ENCODE measurements at places on chromosomes 12 and 14.

GRCh38 chr12:31234955-31235867 lies 90.7 kb downstream of the SINHCAF start:
- no peak for DNase-seq

- DNase-seq, result no peak
Measured at GRCh38 chr12:113184098-113184899, 979 bp downstream of the DDX54 start.

DNA sequence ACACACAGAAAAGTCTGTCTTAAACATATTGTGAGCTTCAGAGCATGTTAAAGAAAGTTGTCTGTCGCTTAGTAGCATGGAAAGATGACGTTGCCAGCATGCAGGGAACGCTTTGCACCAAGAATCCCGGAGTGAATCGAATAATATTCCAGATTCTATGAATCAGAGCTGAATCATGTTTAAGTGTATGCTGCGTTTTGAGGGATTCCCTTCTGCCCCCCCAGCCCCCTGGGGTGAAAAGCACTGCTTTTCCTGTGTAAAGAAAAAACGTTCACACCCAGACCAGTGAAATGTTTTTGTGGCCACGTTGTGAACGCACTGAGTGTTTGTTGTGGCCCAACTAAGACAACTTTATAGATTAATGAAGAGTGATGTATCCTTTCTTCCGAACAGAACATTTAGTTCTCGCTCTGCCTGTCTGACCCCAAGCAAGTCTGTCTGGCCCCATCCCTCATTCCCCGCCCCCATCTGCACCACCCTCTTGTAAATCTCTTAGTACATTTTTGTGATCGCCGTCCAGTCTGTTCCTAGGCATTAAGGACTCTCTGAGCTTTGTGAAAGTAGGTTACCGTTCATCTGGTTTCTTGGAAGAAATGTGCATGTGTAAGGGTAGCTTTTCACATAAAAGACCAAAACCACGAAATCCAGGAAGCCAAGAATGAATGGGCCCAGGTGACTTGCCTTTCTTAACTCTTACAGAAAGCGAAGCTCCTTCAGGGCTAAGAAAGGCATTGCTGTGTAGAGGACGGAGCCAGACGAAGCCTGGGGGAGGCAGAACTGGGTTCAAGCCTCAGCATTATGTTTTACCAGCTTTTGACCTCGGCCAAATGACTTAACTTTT lies 103.0 kb downstream of the SAMD4A start:
- no peak for DNase-seq

- no peak for DNase-seq
Measured at GRCh38 chr14:75880512-75880911, 101.3 kb downstream of the TGFB3 start.

DNA sequence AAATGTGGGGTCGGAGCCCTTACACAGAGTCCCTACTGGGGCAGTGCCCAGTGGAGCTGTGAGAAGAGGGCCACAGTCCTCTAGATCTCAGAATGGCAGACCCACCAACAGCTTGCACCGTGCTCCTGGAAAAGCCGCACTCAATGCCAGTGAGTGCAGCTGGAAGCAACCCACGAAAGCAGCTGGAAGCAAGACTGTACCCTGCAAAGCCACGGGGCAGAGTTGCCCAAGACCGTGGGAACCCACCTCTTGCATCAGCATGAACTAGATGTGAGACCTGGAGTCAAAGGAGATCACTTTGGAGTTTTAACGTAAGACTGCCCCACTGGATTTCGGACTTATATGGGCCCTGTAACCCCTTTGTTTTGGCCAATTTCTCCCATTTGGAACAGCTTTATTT lies 12.3 kb downstream of the GTF2A1 start:
- no peak for DNase-seq
